ENCODE measurements at places on chromosomes 11 and 22. TPM values are rescaled to one million over a fixed set of nuclear protein-coding genes. Genes with fewer than 3 reads are reported as not detected.

Gene NCF4
- total RNA-seq: not detected

Gene HTR3A
- total RNA-seq: not detected

DNA sequence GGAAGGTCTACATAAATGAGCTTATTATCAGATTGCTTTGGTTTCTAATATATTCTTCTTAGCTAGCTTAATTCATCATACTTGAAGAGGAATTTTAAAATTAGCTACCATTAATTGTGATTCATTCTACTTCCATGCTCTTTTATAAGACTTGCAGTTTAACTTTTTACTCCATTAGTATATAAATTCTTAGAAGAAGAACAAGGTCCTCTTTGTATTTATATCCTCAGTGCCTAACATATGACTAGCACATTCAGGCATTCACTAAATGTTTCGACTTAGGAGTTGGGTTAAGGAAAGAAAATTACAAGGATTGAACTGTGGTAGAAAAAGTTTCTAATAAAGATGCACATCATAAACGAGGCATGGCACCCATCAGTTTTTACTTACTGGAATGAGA lies 1135.5 kb downstream of the JRKL start:
- H3K4me3 ChIP-seq: no peak overlapping the region
- no peaks in the 10 kb centered on the region for H3K36me3 ChIP-seq
- no peaks in the 10 kb centered on the region for H3K4me1 ChIP-seq
- no peaks in the 10 kb centered on the region for H3K27me3 ChIP-seq
- no peak for DNase-seq

- DNase-seq: no peak
- no peak within 1 kb of the TSS for H3K4me3 ChIP-seq
- H3K27ac ChIP-seq: no peak within 1 kb of the TSS
- H3K27me3 ChIP-seq: no peaks in the 10 kb centered on the region
These were observed at the start of gene TCIRG1 for GRCh38 chr11:68038718-68039525. TCIRG1 (plus strand) TSS chr11:68039025; CDS start chr11:68041272, 2,247 bp downstream.

GRCh38 chr11:13965337-13965736 lies 2.8 kb downstream of the SPON1 start:
- no peak overlapping the region for H3K27ac ChIP-seq
- no peaks in the 10 kb centered on the region for H3K36me3 ChIP-seq
- DNase-seq: no peak
- peaks cover 13% of the 10 kb centered on the region for H3K27me3 ChIP-seq
- no peak overlapping the region for H3K4me3 ChIP-seq
